B cell (primary cell): ENCODE measurements at places on chromosomes 12 and 14. TPM values are rescaled to one million over a fixed set of nuclear protein-coding genes. Genes with fewer than 3 reads are reported as not detected.
A peak's percentile ranks its signal among the peaks of the same experiment; 100 is the strongest.

The PPP1R12A gene
- 18.3 and 32.7 TPM in 2 replicates for polyA plus RNA-seq

The MAP1LC3B2 gene
- 0.28 and 2.2 TPM in 2 replicates for polyA plus RNA-seq

The GLI1 gene
- polyA plus RNA-seq = 5.4 and 8.0 TPM in 2 replicates

GRCh38 chr12:9143137-9143536, 27.4 kb upstream of the A2M start:
- DNase-seq = no peak
- no peak overlapping the region for H3K4me3 ChIP-seq
- H3K36me3 ChIP-seq = no peaks in the 10 kb centered on the region
- no peaks in the 10 kb centered on the region for H3K27me3 ChIP-seq

DNA sequence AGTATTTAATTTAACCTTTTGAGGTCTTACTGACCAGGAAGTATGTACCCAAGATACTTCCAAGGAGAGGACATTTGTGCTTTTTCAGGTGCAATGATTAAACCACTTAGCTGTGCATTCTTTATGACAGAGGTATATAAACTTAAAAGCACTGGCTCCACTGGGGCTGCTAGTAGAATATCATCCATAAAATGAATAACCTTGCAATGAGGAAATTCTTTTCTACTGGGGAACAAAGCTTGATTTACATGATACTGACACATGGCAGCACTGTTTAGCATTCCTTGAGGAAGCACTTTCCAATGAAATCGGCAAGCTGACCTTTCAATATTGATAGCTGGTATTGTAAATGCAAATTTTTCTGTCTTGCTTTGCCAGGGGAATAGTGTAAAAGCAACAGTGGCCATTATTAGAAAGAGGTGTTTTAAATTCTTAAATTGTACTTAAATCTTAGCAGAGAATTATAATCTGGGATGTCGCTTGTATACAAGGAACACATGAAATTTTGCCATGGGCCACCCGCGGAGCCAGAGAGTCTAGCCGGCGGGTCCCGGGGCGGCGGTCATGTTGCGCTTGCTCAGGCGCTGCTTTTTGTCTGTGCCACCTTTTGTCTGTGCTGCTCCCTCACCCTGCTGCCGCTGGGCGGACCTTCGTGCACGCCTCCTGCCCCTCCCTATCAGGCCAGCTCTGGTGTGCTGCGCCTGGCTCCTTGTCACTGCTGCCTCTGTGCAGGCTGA, 20.9 kb upstream of the BLTP3B start:
- peaks cover 2% of the 10 kb centered on the region for H3K36me3 ChIP-seq
- peak; percentile 71 for DNase-seq
- no peak overlapping the region for H3K27ac ChIP-seq
- peaks cover 12% of the 10 kb centered on the region for H3K4me1 ChIP-seq

GRCh38 chr12:49357103-49357678, 10.1 kb upstream of the SPATS2 start:
- H3K4me1 ChIP-seq = peaks cover 3% of the 10 kb centered on the region
- H3K36me3 ChIP-seq = no peaks in the 10 kb centered on the region
- H3K27ac ChIP-seq = no peak overlapping the region
- peak; percentile 61 for DNase-seq
- H3K4me3 ChIP-seq = no peak overlapping the region
- H3K27me3 ChIP-seq = peaks cover 20% of the 10 kb centered on the region

DNA sequence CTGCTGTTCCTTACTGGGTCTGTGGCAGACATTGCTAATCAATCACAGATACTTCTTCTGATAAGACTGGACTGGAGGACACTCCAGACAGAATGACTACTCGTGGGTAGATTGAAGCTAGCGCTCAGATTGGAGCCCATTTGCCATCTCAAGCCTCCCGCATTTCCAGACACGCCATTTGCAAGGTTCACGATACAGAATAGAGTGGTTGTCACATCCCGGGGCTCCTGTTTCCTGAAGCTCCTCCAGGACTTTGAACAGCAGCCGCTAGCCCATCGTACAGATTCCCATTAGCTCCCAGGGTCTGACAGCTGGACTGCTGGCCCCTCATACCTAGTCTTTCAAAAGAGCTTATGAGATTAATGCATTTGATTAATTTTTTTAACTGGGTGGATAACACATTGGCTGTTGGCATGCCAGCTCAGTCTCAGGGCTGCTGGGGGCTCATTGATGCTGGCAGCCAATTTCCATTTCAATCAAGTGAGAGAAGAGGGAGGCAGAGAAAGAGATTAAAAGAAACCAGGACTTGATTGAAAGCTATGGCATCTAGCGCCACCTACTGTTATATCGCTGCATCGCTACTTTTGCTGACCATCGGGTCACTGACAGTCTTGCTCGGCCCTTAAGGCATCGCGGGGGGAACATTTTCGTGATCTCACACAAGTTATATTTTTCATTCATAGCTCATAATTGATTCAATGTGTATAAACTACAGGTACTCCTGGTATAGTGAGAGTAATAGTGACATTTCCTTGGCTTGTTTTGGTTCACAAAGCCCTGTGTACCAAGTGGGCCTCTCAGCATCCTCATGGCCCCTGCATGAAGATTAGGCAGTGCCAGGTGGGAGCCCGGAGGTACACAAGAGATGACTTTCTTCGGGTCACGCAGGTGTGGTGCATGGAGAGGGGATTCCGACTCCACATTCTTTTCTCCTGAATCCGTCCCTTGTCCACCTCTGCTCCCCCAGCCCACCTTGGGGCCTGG, 78.6 kb downstream of the CCDC60 start:
- peak; percentile 26 for DNase-seq
- no peaks in the 10 kb centered on the region for H3K36me3 ChIP-seq
- H3K4me1 ChIP-seq = no peaks in the 10 kb centered on the region
- peaks cover 3% of the 10 kb centered on the region for H3K27me3 ChIP-seq

GRCh38 chr14:73289729-73290128, 52.4 kb downstream of the PAPLN start:
- no peak for DNase-seq
- peaks cover 3% of the 10 kb centered on the region for H3K36me3 ChIP-seq
- no peaks in the 10 kb centered on the region for H3K27me3 ChIP-seq

DNA sequence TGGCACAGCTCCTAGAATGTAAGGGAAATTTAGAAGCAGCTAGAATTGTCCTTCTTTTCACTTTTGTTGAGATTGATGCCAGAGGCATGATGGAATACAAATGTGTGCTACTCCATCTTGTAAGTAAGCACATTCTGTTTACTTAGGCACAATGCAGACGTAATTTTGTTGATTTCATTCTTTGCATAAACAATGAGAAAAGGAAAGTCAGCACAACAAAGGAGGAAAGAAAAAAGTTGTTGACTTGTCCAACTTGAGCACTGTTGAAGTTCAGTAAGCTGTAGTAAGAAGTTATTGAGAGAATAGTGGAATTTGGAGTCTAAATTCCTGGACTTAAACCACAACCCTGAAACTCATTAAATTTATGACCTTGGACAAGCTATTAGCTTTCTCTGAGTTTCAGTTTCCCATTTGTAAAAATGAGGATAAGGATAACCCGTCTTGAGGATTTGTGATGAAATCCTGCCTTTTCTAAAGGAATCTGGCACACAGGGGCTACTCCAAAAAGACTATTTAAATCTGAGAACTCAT, 19.4 kb upstream of the CNTN1 start:
- DNase-seq = no peak
- no peak overlapping the region for H3K4me3 ChIP-seq
- H3K27ac ChIP-seq = no peak overlapping the region
- H3K36me3 ChIP-seq = no peaks in the 10 kb centered on the region
- H3K4me1 ChIP-seq = no peaks in the 10 kb centered on the region
- H3K27me3 ChIP-seq = no peaks in the 10 kb centered on the region

- no peak for DNase-seq
- H3K4me3 ChIP-seq = no peak overlapping the region
- no peaks in the 10 kb centered on the region for H3K36me3 ChIP-seq
- H3K27me3 ChIP-seq = no peaks in the 10 kb centered on the region
- H3K4me1 ChIP-seq = no peaks in the 10 kb centered on the region
- no peak overlapping the region for H3K27ac ChIP-seq
Observed at GRCh38 chr12:87779858-87780498, 249.2 kb downstream of the C12orf50 start.

DNA sequence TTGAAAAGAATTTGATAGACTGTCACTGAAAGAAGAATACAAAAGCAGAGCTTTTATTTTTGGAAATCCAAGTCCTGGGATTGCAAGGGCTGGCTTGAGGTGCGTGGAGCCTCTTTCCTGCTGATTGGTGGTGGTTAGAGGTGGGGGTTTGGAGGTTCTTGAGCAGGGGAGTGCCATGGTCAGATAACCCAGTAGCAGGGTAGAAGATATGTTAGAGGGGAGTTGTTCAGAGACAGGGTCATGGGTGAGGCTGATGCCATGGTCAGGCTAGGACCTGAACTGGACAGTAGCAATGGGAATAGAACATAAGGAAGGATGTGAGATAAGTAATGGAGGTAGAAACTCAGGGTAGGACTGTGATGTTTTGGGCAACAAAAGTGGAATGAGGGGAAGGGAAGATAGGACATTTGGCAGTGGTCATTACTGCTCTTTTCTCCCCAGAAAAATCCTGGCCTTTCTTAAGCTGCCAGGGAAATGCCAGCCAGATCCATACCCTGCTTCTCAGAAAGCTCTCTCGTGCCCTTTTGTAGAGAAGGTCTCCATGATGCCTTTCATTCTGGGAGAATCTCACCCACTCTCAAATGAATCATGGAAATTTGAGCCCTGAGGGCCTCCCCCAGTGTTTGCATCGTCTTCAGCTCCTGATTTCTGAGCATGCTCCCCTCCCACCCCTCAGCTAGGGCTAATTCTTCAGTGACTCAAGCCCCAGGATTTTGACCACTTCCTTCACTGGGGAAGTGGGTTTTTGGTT, 9.5 kb downstream of the EMP1 start:
- no peaks in the 10 kb centered on the region for H3K36me3 ChIP-seq
- H3K4me3 ChIP-seq = no peak overlapping the region
- H3K27me3 ChIP-seq = no peaks in the 10 kb centered on the region
- no peak overlapping the region for H3K27ac ChIP-seq
- no peaks in the 10 kb centered on the region for H3K4me1 ChIP-seq
- DNase-seq = no peak

DNA sequence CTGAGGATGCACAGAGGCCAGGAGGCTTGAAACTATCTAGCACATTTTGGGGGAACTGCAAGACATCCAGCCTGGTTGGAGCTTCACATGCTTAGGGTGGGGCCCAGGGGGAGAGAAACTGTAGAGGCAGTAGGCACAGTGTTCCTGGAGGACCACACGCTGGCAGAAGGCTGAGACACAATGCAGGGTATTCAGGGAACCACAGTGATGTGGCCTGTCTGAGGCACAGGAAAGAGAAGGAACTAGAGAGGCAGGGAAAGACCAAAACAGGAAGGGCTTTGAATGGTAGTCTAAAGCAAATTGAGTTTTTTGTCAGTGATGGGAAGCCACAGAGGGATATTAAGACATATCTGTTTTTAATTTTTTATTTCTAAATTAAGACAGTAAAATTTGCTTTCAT, 100.2 kb upstream of the PRICKLE1 start:
- H3K4me1 ChIP-seq = no peaks in the 10 kb centered on the region

DNA sequence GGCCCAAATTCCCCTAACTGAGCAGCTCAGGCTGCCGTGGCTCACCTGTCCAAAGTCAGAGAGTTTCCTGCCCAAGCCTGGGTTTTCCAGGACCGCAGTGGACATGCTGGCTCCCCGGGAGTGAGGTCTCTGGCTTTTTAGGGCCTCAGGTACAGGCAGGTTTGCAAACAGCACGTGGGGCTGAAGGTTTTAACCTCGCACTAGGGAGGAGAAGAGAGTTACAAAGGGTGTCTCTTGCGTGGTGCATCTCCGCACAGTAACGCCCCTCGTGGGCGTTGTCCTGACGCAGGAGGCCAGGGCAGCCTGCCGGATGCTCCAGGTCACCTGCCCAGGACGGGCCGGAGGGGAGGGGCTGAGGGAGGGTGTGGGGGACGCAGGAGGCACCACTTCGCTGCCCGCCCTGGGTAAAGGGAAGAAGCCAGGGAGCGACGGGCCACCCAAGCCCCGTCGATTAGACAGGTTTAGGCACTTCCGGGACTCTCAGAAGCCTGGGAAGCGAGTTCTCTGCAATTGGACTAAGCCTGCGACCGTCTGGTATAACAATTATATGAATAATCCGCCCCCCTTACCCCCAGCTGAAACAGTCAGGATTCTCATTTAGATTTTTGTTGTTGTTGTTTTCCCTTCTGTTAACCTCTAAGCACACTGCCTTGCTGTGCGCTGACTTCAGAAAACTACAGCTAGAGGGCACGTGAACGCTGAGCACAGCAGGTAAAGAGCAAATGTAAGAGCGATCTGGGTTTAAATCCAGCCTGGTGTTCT, at the start of gene PAH:
TSS of gene PAH (minus strand) at position 219 of the 762 bp plus-strand sequence. CDS start at position 105, 114 bp downstream.
- H3K4me1 ChIP-seq = peaks cover 11% of the 10 kb centered on the region
- peak; percentile 35 for DNase-seq
- H3K36me3 ChIP-seq = no peaks in the 10 kb centered on the region
- H3K27me3 ChIP-seq = peaks cover 15% of the 10 kb centered on the region
- peak within 1 kb of the TSS; percentile 24 for H3K4me3 ChIP-seq
- no peak within 1 kb of the TSS for H3K27ac ChIP-seq

GRCh38 chr14:99508896-99509629, 27.9 kb downstream of the CCNK start:
- H3K4me1 ChIP-seq = no peaks in the 10 kb centered on the region
- no peak overlapping the region for H3K4me3 ChIP-seq
- no peaks in the 10 kb centered on the region for H3K27me3 ChIP-seq
- peaks cover 65% of the 10 kb centered on the region for H3K36me3 ChIP-seq
- no peak overlapping the region for H3K27ac ChIP-seq
- no peak for DNase-seq

DNA sequence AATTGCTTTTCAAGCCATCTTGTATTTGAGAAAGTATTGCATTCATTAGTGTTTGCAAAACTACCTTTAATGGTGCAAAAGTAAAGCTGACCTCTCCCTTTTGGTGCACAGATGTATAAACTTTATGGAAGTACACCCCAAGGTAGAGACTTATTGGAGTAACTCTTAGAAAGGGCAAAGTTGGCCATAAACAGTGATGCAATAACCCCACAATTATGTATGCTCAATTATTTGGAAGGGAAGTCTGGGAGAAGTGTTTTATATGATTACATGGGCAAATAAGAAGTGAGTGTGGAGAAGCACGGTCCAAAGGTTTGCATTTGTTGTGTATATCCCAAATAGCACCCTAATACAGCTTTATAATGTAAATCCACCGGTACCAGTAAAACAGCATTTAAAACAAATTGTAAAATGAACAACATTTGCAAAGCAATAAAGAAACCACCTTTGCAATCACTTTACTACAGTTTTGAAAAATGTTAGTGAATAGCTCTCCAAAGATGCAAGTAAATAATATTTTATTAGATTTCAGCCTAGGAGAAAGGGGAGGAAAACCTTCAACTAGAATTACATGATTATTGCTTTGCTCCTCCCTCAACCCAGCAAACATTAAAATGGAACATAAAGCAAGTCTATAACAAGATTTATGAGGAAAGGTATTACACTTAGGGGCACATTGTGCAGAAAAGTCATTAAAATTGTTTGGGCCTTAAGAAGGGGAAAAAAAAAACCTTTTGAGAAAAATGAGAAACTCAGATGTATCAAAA, 70.5 kb downstream of the HMGA2 start:
- peaks cover 12% of the 10 kb centered on the region for H3K27me3 ChIP-seq
- H3K36me3 ChIP-seq = no peaks in the 10 kb centered on the region
- no peak overlapping the region for H3K27ac ChIP-seq

DNA sequence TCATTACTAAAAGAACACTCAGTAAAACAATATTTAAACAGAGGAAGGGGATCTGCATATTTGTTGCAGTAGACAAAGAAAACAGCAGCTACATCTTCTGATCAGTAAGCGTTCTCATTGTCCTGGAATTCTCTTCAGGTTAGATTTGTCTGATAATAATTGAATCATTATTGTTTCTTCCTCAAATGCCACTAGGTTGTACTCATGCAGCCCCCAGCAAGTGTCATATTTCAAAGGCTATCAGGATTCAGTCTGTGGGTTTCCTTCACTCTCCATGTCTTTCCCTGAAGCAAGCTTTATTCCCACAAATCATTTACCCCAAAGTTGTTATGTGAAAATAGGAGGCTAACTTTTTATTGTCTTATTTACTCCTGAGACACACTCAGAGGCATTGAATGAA, 14.7 kb downstream of the PIK3C2G start:
- H3K4me3 ChIP-seq = no peak overlapping the region
- no peaks in the 10 kb centered on the region for H3K4me1 ChIP-seq
- H3K27ac ChIP-seq = no peak overlapping the region
- DNase-seq = no peak
- no peaks in the 10 kb centered on the region for H3K36me3 ChIP-seq
